ENCODE measurements at places on chromosomes 12 and 14. TPM values are rescaled to one million over a fixed set of nuclear protein-coding genes. Genes with fewer than 3 reads are reported as not detected.

GRCh38 chr12:76936275-76937193, 57.7 kb upstream of the CSRP2 start:
- no peak for DNase-seq

HCAR2 gene
- total RNA-seq, result not detected

- peak; percentile 18 for DNase-seq
Observed at GRCh38 chr12:91326058-91327027, 143.7 kb upstream of the DCN start.

DNA sequence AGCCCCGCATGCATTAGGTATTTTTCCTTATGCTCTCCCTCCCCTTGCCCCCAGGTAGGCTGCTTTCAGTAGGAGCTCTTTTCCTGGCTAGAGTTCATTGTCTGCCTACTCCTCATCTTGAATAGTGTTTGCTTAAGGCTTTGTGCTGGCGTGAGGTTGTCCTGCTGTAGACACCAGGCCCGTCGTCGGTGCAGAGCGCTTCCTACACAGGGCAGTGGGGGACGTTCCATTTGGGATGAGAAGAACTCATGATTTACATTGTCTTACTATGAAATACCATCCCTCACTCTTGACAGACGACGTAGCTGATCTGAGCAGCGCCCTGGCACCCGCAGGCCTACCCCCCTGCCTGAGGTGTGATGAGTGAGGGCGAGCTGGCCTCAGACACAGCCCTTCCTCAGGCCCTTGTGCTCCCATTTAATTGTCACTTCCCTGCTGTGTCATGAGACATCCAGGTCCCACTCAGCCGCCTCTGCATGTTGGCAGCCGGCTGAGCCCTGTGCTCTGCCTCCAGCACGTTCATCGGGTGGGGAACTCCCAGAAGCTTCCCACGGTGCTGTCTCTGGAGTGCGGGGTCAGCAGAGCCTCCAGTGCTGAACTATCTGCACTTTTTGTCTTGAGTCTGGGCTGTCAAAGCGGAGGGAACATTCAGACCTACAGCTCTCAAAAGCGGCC, 76.0 kb downstream of the WDR20 start:
- DNase-seq, result no peak

DNA sequence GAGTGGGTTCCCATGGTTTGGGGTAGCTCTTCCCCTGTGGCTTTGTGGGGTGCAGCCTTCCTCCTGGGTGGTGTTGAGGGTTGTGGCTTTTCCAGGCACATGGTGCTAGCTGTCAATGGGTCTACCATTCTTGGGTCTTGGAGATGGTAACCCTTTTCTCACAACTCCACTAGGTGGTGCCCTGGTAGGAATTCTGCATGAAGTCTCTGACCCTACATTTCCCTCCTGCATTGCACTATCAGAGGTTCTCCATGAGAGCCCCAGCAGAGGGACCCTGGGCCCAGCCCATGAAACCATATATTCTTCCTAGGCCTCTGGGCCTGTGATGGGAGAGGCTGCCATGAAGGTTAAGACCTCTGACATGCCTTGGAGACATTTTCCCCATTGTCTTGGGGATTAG, 1093.3 kb downstream of the SLC16A7 start:
- peak; percentile 35 for DNase-seq

GRCh38 chr12:121641343-121641630, 15.0 kb downstream of the ORAI1 start:
- no peak for DNase-seq
